ENCODE measurements at places on chromosomes 1 and 21. TPM values are rescaled to one million over a fixed set of nuclear protein-coding genes. Genes with fewer than 3 reads are reported as not detected.

DNA sequence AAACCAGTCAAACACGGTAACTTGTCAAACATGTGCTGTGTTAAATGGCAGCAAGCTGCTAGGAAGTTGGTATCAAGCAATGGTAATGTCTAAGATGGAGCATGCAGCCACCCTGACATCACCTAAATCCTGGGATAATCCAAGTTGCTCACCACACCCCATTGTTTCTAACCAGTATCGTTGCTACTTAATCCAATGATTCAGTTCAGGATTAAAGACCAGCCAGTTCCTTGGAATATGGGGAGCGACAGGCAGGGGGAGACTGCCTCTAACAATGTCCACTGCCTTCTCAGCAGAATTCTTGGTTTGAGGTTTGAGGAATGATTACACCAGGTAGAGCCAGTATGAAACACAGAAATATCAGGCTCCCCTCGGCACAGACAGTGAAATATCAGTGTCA lies 122.1 kb upstream of the IFFO2 start:
- no peak for DNase-seq

- no peak for DNase-seq
These were observed 654.9 kb upstream of the USP24 start for GRCh38 chr1:55870106-55870505.

DNA sequence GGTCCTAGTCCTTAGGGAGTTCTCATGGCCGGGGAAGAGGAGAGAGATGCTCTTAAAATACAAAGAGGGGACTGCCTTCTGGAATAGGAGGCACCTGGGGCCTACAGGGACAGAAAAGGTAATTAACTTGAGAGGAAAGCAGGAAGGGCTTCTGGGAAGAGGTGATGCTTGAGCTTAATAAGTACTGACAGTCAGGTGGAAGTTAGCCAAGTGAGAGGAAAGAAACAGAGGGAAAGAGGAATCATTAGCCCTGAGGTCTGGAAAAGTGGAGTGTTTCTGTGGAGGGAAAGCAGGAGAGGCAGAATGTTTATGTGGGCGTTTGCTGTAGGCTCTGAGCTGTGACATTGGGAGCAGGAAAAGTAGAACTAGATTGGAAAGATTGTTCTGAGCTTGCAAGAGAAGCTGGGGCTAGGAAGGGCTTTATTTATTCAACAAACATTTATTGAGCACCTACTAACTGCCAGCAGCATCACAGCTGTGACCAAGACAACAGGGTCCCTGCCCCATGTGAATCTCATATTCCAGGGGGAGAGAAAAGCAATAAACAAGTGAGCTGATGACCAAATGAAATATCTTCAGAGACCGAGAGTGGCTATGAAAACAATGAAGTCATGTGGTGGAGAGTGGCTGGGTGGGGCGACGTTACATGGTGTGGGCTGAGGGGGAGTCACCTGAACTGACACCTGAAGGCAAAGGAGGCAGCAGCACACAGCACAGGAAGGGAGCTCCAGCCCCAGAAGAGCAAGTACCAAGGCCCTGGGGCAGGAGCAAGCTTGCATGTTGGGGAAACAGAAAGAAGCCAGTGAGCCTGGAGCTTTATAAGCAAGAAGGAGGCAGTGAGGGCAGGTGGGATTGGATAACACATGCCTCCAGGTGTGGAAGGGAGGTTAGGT lies 4.4 kb upstream of the FNDC5 start:
- DNase-seq: no peak

DNA sequence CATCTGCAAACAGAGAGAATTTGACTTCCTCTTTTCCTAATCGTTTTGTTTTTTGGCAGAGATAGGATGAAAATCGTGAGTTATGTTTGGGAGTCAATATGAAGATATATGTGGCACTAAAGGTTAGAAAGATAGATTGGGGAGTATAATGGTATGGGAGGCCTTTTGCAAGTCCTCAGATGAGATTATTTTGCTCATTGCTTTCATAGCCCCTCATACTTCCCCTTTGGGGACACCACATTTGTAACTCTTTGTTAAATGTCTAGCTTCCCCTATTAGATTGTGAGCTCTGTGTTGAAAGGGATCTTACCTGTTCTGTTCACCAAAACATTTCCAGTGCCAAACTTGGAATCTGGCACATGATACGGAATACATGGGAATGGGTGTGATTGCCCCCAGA lies 30.2 kb downstream of the RAVER2 start:
- DNase-seq: no peak

The CYB561D1 gene
- polyA plus RNA-seq: 7.8 TPM

GRCh38 chr1:24702511-24703293 lies 42.5 kb upstream of the CLIC4 start:
- DNase-seq: no peak

DNA sequence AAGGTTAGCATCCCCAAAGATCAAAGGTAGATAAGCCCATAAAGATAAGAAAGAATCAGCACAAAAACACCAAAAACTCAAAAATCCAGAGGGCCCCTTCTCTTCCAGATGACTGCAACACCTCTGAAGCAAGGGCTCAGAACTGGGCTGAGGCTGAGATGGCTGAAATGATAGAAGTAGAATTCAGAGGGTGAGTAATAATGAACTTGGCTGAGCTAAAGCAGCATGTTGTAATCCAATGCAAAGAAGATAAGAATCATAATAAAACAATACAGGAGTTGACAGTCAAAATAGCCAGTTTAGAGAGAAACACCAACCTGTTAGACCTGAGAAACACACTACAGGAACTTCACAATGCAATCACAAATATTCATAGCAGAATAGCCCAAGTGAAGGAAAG lies 406.9 kb upstream of the CXADR start:
- DNase-seq: no peak

GRCh38 chr1:228548788-228549187 lies 61.6 kb downstream of the RNF187 start:
- no peak for DNase-seq

DNA sequence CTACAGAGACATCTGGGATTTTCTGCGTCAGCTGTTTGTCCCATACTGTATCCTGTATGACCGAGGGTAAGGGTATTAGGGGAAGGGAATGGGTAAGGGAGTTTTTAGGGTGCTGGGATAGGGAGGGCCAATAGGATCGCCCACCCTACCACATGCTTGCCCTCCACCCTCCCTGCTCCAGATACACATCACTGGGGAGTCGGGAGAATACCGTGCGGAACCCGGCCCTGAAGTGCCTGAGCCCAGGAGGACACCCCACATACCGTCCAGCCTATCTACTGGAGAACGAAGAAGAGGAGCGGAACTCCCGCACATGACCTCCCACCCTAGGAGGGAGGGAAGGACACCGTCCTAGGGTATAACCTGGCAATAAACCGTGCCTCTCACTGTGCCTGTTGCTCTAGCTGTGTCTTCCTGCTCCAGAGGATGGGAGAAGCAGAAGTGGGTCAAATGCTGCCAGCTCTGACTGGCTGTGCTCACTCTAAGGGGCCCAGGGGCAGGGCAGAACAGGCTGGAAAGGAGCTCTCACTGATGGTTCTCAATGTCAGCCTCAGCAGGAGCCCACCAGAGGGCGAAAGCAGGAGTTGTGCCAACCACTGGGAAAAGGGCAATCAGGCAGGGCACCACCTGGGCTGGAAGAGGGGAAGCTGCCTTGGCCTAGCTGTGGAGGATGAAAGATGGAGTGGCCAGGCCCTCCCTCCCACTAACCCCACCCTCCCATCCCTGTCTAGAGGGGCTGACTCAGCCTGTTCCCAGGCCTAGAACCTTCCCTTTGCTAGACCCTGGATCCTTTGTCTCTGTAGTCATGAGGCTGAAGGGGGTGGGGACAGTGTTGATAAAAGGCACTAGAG lies 440 bp upstream of the LENEP start:
- no peak for DNase-seq

The PRMT2 gene
- 134 TPM for polyA plus RNA-seq
